Mucosa of descending colon (tissue), 3 donors: ENCODE measurements at places on chromosomes 5 and 9. TPM values are rescaled to one million over a fixed set of nuclear protein-coding genes. Genes with fewer than 3 reads are reported as not detected.

DNA sequence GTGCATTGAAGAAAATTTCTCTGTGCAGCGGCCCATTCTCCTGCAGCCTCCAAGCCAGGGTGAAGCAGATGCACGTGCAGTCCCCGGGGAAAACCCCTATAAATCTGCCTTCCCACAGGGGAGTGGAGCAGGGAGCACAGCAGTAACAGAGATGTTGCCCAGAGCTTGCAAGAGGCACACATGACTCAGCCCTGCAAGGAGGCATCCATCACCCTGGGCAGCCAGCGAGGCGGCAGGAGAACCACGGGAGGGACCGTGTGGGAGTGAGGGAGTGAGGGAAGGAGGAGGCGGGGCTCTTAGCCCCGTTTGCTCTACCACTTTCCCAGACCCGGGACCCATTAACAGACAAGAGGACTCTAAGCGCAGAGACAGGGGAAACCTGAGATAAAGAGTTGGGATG lies 96.2 kb upstream of the ARAP3 start:
- DNase-seq = no peak

GRCh38 chr5:143147902-143148301 lies 255.6 kb downstream of the NR3C1 start:
- no peak for DNase-seq

- no peak for DNase-seq
Measured at GRCh38 chr5:158759283-158759682, 340.4 kb downstream of the EBF1 start.

GRCh38 chr5:65734921-65735320 lies 12.9 kb downstream of the NLN start:
- DNase-seq = peak; percentile 8

DNA sequence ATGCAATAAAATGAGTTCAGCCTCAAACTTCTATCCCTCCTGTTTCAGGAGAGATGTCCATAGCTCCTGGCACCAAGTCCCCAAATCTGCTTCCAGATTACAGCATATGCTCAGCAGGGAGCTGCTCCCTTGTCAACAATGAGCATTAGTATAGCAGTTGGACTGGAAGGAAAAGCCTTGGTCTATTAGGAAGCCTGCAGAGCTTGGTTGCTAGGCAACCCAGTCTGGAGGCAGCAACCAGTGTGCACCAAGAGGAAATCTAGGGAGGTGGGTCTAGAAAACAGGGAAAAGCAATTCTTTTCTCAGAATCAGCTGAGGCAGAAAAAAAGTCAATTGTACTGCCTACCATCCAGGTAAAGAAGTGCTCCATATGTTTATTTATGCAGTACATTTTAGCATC lies 229.5 kb upstream of the NMUR2 start:
- DNase-seq = no peak

IL33 gene
- total RNA-seq = 25.1 TPM

CCIN gene
- total RNA-seq = not detected
